SW 1271 (cell line): ENCODE measurements at places on chromosomes 1 and 21.

DNA sequence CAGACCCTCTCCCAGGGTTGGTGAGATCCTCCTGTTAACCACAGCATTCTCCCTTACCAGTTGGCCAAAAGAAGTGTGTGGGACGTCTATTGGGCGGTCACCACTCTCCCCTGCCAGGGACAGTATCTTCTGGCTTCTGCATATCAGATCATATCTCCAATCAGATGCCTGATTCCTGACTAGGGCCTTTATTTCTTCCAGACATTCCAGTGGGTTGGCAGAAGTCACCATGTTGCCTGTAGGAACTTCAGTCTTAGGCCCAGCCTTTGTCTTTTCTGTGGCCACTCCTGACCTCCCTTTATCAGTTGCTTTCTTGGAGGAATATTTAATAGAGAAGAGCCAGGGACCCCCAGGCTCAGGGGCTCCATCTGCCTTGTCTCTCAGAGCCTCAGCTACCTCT is 130.4 kb upstream of the F3 start:
- DNase-seq: no peak

DNA sequence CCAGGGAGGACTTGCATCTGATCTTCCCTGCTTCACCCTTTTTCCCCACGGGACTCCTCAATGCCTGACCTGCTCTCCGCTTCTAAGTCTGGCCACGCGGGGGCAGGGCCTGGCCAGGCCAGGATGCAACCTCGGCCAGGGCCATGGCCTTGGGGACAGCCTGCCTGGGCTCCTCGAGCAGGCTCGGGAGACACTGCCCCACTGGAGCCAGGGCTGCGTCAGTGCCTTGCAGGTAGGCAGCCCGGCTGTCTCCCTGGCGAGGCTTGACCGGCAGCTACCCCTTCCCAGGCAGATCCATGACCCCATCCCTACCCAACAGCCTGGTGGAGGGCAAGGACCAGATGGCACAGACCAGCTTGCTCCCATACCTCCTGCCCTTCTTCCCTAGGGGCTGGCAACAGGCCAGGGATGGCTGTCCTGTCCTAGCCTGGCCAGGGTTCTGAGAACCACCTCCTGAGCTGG is 2.7 kb upstream of the PRDM16 start:
- DNase-seq: no peak

GRCh38 chr1:9822490-9822889 is 1.3 kb downstream of the CLSTN1 start:
- no peak for DNase-seq

DNA sequence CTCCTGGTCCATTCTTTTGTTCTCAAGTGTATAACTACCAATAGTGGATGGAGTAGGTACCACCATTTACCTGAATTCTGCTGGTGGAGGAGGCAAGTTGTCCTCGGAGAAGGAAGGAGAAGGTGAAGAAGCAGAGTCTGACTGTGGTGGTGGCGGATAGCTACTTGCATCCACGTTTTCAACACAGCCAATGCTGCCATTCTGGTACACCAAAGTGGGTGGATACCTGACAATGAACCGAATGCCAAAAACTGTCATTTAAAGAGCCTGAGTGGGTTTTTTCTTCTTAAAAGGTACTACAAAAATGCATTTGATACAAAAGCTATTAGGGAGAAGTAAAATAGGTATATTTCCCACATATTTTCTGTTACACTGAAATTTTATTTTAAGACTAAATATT is 20.1 kb downstream of the GPR3 start:
- no peak for DNase-seq

DNA sequence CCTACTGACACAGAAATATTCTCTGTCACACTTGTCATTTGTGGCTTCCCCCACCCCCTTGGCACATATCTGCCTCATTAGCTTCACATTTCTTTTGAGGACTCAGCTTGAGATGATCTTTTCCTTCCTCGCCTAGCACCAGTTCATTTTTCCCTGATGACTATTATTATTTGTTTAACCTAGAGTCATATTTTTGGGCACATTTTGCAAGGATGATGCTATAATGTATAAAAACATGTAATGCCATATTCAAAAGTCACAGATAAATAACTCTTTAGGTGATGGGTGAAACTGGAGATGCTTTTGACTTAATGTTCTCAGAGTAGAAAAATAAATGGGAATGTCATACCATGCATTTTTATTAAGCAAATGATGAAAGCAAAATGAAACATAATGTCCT is 202.7 kb downstream of the BACH1 start:
- DNase-seq: no peak

DNA sequence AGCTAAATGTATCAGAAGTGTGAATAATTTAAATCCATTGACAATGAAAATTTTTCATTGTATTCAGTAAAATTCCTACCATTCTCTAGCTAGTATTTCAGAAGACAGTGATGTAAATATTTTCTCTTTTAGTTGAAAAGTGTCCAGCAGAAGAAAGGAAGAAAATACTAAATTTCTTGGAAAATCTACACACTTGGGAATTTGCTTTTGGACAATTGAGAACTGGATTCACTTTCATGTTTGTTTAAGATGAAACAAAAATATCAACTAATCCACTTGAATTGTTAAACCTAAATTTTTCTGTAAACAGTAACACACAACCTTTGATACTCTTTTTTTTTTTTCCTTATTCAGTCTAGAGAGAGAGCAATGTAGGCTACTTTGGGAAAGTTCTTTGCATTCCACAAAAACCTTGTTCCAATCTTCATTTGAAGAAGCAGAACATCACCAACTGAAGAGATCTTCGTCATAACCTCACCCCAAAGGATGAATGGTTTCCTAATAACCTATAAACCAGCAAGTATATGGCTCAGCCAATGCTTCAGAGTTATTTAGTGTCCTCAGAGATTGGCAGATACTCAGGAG is 155.1 kb upstream of the GORAB start:
- no peak for DNase-seq

- no peak for DNase-seq
Measured at GRCh38 chr1:46133181-46133658, 791 bp upstream of the PIK3R3 start.

DNA sequence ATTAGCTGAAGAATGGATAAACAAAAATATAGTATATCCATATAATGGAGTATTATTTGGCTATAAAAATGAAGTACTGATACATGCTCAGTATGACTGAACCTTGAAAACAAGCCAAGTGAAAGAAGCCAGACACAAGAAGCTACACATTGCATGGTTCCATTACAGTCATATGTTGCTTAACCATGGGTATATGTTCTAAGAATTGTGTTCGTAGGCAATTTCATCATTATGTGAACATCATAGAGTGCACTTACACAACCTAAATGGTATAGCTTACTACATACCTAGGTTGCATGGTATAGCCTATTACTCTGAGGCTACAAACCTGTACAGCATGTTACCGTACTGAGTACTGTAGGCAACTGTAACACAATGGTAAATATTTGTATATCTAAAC is 28.6 kb upstream of the FCAMR start:
- no peak for DNase-seq

DNA sequence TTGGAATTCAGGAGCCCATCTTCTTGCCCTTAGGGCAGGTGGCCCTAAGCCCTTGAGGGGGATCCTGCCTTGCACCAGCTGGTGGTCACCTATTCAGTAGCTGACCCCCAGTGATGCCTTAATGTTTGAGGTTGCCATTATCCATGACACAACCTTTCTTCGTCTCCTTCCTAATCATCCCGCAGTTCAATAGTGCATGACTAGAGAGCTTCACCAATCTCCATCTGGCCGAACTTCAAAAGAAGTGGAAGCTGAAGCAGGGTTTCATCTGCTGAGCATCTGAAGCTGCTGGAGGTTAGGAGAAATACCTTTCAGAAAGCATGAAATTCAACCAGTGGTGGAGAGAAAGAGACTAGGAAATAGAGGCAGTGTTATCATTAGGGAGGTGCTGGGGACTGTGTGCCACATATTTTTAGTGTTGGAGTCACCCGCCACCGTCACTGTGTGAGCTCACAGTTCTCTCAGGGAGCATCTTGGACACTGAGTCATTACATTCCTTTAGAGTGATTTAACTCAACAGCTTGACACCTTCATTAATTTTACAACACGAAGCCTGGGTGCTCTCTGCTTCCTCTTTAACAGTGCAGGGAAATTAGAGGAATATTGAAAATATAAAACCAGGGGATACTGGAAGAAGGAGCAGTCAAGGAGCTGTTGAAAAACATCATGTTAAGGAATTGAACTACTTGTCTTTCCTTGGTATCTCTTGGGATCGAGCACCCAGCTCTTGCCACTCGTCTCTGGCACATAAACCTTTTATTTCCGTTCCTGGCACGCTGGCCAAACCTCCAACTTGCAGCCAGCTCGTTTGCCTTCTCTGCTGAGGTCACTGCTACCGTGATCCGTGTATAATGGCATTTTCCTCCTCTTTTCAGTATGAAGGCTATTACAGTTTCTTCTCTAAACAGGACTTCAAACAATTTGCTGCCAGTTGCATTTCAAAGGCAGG is 53.6 kb downstream of the PEX14 start:
- peak; percentile 85 for DNase-seq

- DNase-seq: no peak
Measured at GRCh38 chr1:113905435-113905861, 322 bp downstream of the DCLRE1B start.

DNA sequence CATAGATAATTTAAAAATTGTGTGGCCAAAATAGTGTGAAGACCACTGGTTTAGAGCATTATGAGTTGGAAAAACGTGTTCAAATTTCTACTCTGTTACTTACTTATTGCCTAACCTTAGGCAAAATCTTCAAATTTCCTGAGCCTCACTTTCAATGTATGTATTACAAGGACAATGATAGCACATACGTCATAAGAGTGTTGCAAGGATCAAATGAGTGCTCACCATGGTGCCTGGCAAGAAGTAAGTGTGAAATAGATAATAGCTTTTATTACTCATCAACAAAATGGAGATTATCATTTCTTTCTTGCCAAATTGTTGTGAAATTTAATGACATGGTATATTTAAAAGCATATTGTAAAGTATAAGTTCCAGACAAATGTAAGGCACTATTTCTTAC is 57.2 kb downstream of the FH start:
- DNase-seq: no peak

DNA sequence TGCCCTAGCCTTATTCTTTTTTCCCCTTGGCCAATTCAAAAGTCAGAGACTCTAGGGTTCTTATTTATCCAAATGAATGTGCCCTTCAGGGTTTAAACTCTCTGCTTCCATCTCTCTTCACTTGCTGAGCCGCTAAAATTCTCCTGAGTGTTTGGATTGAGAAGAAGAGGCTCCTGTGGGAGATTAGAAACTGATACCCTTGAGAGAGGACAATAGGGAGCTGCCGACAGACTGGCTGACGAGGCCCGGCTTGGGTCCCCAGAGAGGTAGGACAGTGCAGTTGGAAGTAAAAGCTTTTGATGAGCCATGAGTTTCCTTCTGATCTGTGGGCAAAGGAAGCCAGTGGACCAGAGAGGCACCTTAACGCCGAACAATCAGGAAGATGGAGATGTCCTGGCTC is 41.3 kb upstream of the UBE2U start:
- DNase-seq: no peak

GRCh38 chr1:98001764-98002163 is 80.9 kb upstream of the DPYD start:
- DNase-seq: peak; percentile 14

GRCh38 chr21:31186916-31187315 is 148.6 kb upstream of the KRTAP19-8 start:
- no peak for DNase-seq

DNA sequence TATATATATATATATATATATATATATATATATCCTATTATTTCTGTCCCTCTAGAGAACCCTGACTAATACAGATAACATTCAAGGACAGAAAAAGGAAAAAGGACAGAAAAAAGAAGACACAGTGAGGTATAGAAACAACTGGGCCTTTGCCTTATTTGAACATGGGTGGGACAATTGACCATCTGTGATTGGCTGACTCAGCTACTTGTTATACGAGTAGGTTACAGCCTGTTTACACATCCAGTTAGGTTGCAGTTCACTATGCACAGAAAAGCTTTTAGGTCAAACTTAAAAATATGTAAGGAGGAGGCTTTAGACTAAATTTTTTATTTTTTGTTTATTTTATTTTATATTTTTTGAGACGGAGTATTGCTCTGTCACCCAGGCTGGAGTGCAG is 39.8 kb upstream of the RGS8 start:
- no peak for DNase-seq

DNA sequence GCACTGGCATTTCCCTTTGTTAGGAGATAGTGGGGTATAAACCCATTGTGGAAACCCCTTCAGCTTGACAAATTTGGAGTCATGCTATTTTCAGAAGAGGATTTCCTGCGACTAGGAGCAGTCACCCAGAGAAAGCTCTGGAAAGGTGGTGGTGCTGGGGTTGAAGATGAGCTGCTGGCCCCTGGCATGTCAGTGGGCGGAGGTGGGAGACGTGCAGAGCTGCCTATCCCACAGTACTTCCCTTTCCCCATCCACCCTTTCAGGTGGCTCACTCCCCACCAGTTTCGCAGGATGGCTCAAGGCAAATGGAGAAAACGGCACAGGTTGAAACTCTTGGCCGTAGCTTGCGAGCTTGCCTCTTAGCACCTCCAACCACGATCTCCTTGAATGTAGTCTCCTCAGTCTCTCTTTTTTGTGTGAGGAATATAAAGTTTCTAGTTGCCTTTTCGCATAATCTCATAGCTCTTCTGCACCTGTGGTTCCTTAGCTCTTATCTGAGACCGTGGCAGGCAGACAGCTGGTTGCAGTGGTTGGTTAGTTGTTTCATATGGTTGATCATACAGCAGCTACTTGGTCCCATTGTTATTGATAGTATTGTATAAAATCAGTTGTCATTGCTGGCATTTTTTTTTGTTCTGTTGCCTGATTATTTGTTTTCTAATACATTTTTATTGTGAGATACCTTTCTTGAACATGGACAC is 48.2 kb downstream of the ADARB1 start:
- DNase-seq: no peak

DNA sequence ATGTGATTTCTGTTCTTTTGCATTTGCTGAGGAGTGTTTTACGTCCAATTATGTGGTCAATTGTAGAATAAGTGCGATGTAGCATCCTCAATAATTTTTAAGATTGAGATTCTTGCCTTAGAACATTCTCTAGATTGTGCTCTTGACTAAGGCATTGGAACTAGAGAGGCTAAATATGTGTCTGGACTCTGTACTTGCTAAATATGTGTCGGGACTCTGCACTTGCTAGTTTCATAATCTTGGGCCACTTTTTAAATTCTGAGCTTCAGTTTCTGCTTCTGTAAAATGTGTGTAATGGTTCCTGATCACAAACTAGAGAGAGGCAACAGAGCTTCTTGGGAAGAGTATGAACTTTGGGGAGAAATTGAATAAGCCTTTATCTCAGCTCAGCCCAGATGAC is 21.6 kb downstream of the HLX start:
- no peak for DNase-seq

GRCh38 chr1:25129380-25129779 is 102.9 kb downstream of the SYF2 start:
- no peak for DNase-seq

GRCh38 chr1:71298633-71299032 is 217.8 kb upstream of the ZRANB2 start:
- no peak for DNase-seq
